Inflammatory macrophage treated with lipopolysaccharide for 4 hours (primary cell): ENCODE measurements at places on chromosomes 3 and 15.

DNA sequence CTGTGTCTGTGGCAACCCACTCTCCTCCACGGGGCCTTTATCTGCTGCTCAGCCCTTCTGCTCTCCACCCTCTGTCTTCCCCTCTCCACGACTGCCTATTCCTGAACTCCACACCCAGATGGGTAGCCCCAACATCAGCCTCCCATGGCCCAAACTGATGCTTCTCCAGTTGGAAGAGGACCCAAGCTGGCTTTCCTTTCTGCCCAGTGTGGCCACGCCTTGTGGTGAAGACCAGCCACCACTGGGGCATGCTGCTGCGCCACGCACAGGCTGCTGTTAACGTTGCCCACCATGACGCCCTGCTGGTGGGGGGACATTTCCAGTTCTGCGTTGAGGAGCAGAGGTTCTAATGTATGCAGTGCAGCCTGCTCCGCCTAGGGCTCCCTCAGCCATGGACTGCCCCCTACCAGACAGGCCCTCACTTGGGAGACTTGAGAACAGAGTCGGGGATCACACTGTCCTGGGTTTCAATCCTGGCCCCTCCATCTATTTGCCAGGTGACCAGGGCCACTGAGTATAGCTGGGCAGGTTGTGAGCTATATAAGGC lies 26.9 kb downstream of the CFAP100 start:
- DNase-seq: no peak

- DNase-seq: no peak
Measured at GRCh38 chr15:91022832-91023129, 387 bp upstream of the VPS33B start.

DNA sequence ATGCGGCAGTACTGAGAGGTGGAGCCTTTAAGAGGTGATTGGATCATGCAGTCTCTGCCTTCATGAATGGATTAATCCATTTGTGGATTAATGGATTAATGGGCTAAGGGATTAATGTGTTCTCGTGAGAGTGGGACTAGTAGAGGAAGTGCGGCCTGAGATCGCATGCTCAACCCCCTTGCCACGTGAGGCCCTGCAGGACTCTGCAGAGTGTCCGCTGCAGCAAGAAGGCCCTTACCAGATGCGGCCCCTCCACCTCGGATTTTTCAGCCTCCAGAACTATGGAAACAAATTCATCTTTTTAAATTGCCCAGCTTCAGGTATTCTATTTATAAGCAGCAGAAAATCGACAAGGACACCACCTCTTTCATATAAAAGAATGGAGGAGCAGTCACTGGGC lies 148.8 kb downstream of the TPRA1 start:
- no peak for DNase-seq

DNA sequence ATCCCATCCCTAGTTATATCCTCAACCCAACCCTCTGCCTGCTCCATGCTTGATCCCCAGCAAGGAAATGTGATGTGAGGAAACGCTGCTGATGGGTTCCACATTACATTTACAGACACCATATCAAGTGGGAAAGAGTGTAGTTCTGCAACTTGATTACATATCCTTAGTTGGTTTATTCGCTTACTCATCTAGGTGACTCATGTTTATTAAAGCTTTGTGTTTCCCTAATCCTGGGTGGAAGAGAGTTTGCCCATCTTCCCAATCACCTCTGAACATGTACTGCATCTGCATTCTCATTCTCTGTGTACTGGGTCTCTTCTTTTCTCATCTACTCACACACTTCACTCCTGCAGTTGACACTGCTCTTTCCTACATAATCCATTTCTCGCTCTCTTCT lies 91.7 kb upstream of the PDZRN3 start:
- no peak for DNase-seq

DNA sequence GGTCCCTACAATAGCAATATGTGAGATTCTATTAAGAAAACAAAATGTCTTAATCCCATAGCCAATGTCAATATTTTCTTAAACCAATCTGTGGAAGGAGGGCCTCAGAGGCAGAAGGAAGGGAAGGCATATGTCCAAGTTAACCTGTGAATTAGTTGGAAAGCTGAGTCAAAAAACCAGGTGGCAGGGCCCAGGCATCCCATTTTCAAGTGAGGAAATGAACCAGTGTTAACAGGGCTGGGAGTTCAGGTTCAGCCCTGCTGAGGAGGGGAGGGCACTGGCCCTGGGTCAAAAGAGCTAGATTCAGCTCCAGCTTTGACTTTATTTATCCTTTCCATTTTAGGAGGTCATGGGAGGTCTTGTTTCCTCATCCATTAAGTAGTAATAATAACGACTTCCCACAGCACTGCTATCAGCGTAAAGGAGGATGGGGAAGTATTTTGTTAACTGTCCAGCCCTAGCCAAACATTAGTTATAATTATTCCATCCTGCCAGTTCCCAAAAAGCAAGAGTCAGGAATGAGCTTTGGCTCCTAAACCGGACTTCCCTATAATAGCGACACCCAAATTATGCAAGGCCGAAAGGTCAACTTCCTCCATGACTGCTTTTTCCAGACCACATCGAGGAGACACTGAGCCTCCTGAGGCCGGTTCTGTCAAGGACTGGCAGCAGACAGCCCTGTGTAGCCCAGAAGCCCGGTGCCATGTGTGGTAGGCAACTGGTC lies 3.2 kb downstream of the MASP1 start:
- DNase-seq: peak; percentile 81

DNA sequence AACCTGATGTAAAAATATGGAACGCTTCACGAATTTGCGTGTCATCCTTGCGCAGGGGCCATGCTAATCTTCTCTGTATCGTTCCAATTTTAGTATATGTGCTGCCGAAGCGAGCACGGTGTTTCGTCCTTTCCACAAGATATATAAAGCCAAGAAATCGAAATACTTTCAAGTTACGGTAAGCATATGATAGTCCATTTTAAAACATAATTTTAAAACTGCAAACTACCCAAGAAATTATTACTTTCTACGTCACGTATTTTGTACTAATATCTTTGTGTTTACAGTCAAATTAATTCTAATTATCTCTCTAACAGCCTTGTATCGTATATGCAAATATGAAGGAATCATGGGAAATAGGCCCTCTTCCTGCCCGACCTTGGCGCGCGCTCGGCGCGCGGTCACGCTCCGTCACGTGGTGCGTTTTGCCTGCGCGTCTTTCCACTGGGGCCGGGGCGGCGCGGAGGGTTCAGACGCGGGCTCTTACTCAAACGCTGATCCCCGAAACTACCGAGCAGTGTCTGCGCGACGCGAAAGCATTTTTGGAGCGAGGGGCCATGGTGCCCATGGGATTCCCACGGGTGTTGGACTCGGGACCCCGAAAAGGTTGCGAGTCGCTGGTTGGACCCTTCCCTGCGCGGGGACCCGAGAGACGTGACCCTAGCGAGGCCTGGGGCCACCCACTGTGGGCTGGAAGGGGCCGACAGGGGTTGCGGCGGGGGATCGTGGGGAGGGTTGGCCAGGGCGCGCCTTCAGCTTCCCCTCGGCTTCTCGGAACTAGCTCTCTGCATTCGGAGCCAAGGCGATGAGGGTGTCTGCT lies at the start of gene RNU6-1:
Gene RNU6-1 (minus strand): TSS at position 117 of the 820 bp plus-strand sequence.
- DNase-seq: peak; percentile 95

DNA sequence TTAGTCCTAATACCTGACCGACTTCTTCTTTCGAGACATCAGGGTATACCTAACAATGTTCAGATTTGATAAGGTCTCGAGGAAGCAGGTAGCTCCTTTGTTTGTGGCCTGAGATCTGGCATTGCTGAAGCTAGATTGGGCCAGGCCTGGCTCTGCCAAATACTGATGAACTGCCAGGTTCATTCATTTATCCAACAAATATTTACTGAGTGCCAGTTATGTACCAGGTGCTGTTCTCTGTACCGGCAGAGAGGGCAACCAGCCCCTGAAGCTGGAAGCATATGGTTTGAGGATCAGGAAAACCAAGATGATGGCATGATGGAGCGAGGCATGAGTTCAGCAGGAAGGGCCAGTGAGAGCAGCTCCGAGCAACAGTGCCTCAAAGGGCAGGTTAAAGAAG lies 196.2 kb upstream of the NSMCE3 start:
- no peak for DNase-seq

GRCh38 chr3:49158792-49159191 lies 7.3 kb downstream of the CCDC71 start:
- DNase-seq: no peak
